ENCODE measurements at places on chromosomes 7 and 10. TPM values are rescaled to one million over a fixed set of nuclear protein-coding genes. Genes with fewer than 3 reads are reported as not detected.

DNA sequence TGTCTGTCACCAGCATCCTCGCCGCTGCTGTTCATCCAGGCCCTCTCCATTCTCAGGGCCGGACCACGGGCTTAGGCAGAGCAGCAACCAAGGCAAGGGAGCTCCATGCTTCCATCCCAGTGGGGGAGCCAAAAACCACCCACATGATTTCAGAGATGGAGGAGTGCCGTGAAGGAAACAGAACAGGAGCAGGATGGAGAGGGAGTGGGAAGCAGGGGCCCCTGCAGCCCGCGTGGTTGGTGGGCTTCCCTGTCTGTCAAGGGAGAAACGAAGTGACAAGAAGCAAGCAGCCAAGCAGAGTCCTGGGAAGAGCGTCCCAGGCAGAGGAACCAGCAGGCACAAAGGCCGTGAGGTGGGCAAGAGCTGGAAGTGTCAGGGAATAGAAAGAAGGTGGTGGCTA, 95.7 kb downstream of the SLIT1 start:
- no peak overlapping the region for H3K27ac ChIP-seq
- no peaks in the 10 kb centered on the region for H3K36me3 ChIP-seq
- DNase-seq: no peak
- H3K27me3 ChIP-seq: peaks cover 26% of the 10 kb centered on the region

DNA sequence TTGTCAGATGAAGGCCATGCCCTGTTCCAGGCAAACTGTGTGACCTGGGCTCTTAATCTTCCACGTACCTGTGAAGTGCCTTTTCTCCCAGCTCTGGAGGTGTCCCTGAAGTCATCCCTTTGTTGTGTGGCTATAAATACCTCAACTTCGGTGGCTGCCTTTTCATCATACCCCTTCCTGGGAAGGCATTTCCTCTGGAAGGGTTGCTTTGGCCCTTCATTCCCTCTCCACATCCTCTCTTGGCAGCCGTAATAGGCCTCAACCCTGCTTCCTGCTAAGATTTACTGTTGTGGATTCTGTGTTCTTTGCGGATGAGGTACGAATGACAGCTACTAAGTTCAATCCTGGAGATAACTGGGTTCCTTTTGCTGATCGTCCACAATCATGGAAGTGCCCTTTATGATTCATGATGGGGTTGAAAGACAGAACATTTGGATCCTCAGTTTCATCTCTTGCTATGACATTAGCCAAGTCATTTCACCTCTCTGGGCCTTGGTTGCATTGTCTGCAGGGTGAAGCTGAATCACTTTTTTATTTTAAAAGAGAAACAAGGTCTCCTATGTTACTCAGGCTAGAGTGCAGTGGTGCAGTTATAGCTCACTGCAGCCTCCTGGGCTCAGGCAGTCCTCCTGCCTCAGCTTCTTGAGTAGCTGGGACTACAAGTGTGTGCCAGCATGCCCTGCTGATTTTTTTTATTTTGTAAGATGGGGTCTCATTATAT, 23.6 kb downstream of the FKBP6 start:
- no peaks in the 10 kb centered on the region for H3K4me1 ChIP-seq
- H3K27ac ChIP-seq: no peak overlapping the region
- no peaks in the 10 kb centered on the region for H3K36me3 ChIP-seq
- no peak for DNase-seq

The PAX4 gene
- total RNA-seq: not detected

DNA sequence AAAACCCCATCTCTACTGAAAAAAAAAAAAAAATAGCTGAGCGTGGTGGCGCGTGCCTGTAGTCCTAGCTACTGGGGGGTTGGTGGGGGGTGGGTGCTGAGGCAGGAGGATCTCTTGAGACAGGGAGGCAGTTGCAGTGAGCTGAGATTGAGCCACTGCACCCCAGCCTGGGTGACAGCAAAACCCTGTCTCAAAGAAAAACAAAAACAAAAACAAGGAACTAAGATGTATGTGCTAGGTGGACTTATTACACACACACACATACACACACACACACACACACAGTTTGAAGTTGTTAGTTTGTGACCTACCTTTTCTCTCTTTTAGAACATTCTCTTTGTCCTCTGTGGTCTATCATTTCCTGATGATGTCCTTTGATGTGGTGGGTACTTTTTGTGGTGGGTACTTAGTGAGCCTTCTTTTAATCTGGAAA, 53.5 kb downstream of the EXOC6 start:
- peaks cover 2% of the 10 kb centered on the region for H3K36me3 ChIP-seq
- H3K4me3 ChIP-seq: no peak overlapping the region
- no peaks in the 10 kb centered on the region for H3K27me3 ChIP-seq

DNA sequence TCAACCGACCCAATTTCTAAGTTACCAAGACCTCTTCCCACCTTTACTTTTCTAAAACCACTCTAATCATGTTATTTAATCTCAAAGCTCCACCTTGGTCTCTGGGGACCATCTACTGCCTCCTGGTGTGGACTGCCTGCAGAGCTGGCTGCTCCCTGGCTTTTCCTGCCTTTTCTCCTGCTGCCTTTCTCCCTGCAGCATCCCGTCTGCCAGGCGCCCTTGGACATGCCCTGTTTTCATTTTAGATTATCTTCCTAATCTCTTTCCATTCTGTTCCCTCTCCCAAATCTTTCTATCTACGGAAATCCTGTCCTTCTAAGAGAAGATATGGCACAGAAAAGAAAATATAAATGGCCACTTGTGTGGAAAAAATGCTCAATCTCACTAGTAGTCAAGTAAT, 23.1 kb downstream of the TCAF1 start:
- no peak overlapping the region for H3K27ac ChIP-seq
- no peak for DNase-seq
- peaks cover 11% of the 10 kb centered on the region for H3K27me3 ChIP-seq
- no peaks in the 10 kb centered on the region for H3K36me3 ChIP-seq

- DNase-seq: no peak
- H3K27me3 ChIP-seq: peaks cover 7% of the 10 kb centered on the region
- H3K4me3 ChIP-seq: no peak overlapping the region
Observed at GRCh38 chr10:126470991-126471390, 82.7 kb upstream of the ADAM12 start.

DNA sequence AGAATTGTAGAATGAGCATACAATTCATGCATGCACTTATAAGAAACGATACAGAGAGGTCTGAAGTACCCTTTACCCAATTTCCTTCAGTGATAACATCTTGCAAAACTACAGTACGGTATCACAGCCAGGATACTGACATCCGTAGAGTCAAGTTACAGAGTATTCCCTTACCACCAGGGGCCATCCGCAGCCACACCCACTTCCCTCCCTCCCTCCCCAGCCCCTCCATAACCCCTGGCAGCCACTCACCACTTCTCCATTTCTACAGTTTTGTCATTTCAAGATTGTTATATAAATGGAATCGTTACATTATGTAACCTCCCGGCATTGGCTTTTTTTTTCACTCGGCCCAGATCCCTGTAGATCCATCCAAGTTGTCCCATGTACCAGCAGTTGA, 113.6 kb upstream of the RET start:
- no peak overlapping the region for H3K27ac ChIP-seq
- H3K4me1 ChIP-seq: no peaks in the 10 kb centered on the region
- DNase-seq: no peak
- no peak overlapping the region for H3K4me3 ChIP-seq

- no peaks in the 10 kb centered on the region for H3K36me3 ChIP-seq
- H3K4me3 ChIP-seq: no peak overlapping the region
- no peaks in the 10 kb centered on the region for H3K27me3 ChIP-seq
- no peak for DNase-seq
- H3K4me1 ChIP-seq: no peaks in the 10 kb centered on the region
Observed at GRCh38 chr10:71268758-71269157, 50.3 kb upstream of the SLC29A3 start.

The FAM20C gene
- total RNA-seq: 0.91 TPM

- H3K4me1 ChIP-seq: no peaks in the 10 kb centered on the region
- H3K27me3 ChIP-seq: peaks cover 30% of the 10 kb centered on the region
- no peaks in the 10 kb centered on the region for H3K36me3 ChIP-seq
- H3K4me3 ChIP-seq: no peak overlapping the region
- DNase-seq: no peak
Observed at GRCh38 chr10:123781324-123781900, 110.2 kb downstream of the CPXM2 start.

- no peaks in the 10 kb centered on the region for H3K36me3 ChIP-seq
- no peak overlapping the region for H3K4me3 ChIP-seq
- DNase-seq: no peak
Observed at GRCh38 chr10:77776487-77776886, 138.9 kb upstream of the KCNMA1 start.

DNA sequence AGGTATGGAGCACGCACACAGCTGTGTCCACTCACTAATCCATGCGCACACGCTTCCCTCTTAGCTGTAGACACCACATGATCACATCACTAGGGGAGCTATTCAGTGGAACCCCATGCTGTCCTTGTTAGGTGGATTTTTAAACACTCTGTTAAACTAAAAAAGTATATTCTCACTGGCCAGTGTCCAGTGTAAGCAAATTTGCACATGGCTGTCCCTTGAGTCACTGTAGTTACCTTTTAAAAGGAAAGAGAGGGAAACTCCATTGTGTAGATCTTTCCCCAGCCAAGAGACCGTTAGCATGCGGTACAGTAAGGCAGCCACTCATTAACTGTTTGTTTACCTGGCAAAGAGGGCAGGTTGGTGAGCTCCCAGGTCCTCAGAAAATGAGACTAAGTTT, 81.6 kb upstream of the INSYN2A start:
- no peak for DNase-seq
- no peak overlapping the region for H3K4me3 ChIP-seq
- H3K4me1 ChIP-seq: peaks cover 2% of the 10 kb centered on the region
- peaks cover 7% of the 10 kb centered on the region for H3K27me3 ChIP-seq

The CREB5 gene
- 0.30 TPM for total RNA-seq
